ENCODE measurements at places on chromosomes 16 and 17.

GRCh38 chr17:11608396-11608795 is 10.1 kb downstream of the DNAH9 start:
- no peak for DNase-seq

DNA sequence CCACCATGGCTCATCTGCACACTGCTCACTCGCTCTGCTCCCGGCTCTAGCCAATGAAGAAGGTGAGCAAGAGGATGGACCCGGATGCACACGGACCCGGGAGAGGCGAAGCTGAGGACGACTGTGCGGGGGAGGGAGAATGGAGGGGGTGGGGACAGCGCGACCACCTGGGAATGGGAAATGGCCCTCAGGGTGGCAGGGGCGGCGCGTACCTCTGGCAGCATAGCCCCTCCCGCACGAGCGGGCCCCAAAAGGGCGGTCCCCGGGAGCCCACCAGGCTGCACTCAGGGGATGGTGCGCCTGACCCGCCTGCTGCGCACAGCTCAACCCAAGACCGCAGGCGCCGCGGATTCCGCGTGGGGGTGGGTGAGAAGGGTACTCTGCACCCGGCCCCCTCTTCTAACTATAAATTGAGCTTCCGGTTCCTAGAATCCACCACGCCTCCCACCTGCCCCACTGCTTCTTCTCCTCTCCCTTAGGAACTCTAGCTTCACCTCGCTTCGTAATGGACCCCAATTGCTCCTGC is 6.1 kb downstream of the MT1H start:
- no peak for DNase-seq

DNA sequence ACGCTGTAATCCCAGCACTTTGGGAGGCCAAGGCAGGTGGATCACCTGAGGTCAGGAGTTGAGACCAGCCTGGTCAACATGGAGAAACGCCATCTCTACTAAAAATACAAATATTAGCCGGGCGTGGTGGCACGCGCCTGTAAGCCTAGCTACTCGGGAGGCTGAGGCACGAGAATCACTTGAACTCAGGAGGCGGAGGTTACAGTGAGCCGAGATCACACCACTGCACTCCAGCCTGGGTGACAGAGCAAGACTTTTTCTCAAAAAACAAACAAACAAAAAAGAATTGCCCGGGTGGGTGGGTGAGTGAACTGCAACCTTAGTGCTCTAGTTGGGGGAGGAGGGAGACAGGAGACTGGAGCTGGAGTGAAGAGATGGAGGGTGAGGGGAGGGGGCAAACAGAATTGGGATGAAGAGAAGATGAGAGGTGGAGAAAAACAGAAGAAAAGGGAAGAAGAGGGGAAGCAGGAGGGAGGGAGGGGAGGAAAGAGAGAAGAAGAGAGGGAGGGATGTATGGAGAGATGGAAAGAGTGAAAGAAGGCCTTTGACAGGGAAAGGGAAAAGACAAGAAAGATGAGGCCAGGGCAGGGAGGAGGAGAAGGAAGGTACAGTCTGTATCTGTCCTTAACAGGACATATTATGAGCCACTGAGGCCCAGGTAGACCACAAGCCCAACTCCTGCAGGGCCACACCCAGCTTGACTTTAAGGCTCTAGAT is 5.5 kb upstream of the SRCIN1 start:
- DNase-seq = no peak

DNA sequence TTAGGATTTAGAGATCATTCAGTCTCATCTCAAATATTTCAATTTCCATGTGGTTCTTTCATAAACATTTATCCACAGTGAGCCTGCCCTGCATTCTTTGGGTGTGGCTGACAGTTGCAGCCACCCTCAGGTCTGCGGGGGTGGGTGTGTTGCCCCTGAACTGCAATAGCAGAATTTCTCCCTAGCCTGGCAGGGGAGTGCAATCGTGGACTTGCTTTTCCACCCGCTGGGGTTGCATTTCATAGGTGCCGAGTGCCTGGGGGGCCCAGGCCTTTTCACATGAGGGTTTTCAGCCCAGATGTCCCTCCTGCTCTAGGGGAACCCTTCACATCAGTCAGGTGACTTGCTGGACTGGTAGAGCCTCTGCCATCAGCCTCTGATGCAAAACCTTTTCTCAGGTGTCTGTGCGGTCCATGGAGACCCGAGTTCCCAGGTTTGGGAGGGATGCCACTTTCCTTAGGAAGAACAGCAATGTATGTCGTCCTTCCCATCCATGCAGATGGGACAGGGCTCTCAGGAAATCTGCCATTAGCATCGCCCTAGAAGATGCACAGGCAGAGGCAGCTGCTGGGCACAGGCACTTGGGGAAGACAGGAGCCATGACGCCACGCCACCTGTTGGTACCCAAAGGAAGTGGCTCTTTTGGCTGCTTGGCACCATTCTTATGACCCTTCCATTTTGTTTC is 2.4 kb upstream of the USP36 start:
- DNase-seq = peak; percentile 31

DNA sequence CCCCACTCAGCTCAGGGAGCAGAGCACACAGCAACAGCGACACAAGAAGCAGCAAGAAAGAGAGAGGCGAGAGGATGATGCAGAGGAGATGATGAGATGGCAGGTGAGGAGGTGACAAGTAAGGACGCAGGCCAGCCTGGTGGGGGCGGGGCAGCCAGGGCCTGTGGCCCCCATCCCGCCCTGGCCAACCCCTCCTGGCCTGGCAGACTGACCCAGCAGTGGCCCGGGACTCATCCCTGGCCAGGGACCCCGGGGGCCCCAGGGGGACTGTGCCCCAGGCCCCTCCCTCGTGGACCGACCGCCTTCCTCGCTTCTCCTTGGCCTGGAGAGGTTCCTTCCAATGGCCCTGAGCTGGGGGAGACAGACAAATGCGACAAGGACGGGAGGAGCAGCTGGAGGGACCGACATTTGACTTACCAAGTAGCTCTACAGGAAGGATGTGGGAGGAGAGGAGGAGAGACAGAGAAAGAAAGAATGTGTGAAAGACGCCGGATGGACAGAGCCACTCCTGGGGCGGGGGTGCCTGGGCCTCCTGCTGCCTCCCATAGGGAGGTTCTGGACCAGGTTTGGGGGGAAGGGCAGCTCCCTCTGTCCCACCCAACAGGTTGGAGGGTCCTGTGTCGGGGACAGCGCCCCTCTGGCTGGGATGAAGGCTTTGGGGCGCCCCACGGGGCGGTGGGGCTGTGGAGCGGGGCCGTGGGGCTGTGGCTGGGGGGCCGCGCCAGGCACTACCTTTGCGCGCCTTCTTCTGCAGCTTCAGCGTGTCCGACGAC is 6.8 kb downstream of the MTSS2 start:
- no peak for DNase-seq

DNA sequence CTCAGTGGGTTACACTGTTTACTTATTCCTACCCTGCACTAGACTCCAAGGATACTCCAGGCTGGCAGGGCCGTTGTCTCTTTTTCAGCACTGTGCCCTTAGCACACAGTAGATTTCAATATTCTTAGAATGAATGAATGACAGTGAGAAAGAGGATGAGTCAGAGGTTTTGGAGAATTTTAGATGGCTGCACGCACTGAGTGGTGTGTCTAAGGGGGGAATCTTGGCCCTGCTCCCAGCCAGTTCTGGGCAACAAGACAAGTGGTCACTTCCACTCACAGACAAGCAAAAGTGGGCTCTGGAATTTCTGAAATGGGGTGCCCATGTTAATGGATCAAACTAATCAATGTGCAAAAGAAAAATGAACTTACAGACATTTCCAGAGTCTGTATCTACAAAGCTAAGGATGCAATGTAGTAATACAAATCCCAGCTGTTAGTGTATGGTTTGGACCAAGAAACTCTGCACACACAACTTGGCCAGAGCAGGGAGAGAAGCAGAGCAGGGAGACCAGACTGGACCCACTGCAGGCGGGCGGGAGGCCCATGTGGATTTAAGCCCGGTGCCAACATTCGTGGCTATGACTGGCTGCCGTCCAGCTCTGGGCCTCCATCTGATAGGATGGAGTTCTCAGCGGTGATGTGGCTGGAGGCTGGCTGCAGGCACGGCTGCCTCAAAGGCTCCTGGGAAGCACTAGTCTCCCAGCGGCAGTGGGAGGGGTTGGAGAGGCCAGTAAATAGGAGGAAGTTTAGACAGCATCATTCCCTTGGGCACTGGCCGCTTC is 95.6 kb upstream of the CDYL2 start:
- DNase-seq = no peak

DNA sequence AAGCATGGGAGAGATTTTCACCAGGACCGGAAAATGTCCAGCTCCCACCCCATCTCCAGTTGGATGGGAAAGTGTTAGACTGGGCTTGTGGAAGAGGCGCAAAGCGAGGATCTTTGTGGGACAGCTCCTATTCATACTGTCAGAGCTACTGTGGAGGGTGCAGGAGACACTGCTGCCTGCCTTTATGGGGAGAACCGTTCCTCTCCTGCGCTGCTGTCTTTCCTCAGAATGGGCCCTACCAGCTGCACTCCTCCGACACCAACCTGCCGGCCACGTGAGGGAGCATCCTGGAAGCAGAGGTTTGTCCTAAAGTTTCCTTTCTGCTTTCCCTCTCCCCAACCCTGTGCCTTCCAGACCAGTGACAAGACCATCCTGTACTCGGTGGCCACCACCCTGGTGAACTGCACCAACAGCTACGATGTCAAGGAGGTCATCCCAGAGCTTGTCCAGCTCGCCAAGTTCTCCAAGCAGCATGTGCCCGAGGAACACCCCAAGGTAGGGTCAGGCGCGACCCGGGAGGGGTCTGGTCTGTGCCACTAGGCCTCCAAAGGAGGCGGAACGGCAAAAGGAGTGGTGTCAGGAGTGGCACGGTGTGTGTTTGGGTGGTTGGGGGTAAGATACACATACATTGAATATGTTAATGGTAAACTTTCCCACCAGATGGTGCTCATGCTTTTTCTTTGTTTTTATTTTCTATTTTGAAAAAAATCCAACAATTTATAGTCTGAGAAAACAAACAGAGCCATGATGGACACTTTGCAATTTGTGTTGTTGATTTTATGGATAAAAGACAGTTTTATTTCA is 23.0 kb downstream of the SLC35G3 start:
- DNase-seq = no peak

DNA sequence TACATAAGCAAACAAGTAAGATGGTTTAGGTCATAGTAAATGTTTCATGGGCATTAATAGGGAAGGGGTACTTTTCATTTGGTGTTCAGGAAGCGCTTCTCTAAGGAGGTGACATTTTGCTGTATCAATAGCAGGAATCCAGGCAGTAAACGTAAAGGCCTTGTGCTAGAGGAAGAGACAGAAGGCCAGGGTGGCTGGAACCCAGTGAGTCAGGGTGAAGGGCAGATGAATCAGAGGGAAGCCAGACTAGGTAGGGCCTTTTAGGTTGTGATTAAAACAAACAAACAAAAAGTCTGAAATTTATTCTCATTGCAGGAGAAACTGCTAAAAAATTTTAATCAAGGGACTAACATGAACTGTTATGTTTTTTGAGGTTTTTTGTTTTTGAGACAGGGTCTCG is 6.5 kb downstream of the BMERB1 start:
- DNase-seq = no peak

- DNase-seq = no peak
These were observed 4.5 kb upstream of the NAT9 start for GRCh38 chr17:74780443-74781238.

- no peak for DNase-seq
These were observed 47.9 kb downstream of the WDR59 start for GRCh38 chr16:74936902-74937560.

DNA sequence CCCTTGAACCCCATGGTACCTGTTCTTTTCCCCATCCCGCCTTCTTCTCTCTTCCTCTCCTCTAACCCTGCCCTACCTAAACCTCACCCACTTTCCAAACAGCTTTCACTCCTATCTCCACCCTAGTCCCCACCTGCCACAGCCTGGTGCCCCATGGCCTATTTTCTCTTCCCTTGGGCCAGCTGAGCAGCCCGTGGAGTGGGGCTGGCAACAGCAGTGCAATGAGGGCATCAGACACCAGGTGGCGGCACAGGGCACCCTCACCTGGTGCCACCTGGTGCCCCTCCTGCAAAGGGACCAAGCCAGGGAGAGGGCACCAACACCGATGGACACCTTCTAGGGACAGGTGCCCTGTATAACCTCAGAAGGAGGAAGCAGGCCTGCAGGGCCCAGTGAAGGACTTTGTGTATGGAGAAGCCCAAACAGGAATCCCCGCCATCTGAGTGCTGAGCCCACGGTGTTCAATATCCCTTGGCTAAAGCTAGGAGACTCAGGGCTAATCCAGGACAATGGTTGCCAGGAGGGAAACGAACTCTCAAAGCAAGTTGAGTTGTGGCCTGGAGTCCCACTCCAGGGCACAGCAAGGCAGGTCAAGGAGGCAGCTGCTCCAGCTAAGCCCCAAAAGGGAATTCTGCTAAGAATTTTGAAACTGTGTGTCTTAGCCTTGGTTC is 4.0 kb upstream of the ABCC3 start:
- DNase-seq = peak; percentile 53

DNA sequence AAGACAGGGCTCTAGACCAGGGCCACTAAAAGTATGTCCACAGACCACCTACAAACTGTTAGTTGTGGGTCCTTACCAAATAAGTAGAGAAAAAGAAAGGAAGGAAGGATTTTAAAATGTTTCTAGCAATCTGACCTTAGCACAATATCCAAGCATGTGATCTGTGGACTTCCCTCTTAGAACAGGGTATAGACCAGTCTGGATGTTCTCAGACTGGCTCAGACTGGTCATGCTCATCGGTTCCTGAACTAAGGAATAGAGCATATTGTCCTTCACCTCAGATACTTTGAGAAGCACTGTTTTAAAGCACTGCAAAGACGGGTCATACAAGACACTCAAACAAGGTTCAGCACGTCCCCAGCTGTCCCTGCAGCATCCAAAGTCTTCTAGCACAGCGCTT is 25.8 kb downstream of the CUEDC1 start:
- DNase-seq = no peak

- no peak for DNase-seq
These were observed 5.4 kb upstream of the MMD start for GRCh38 chr17:55426851-55427586.

DNA sequence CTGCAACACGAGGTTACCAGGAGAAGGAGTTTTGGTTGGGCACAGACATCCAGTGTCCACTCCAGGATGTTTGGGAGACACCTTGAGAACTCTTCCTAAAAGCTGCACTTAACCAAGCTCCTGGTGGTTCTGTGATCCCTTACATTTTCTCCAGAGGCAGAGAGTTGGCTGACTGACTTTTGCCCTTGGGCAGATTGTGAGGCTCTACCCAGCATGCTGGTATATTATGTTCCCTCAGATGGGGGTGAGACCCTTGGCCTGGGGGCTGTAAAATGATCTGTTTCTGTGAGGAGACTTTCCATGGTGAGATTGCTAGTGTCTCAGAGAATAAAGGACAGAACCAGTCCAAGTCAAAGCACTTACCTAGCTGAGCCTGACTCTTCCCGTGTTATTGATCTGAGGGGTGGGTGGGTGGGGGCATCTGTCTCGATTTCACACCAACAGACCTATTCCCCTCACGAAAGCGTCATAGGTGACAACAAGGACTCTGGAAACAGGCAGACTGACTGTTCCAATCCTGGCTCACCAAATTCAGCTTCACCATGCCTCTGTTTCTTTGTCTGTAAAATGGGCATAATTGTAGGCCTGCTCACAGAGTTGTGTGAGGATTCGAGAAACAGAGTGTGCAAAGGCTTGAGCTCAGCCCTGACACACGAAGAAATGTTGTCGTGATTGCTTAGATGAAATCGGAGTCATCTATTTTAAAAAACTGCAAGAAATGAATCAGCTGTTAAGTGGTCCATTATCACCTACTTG is 12.2 kb downstream of the USB1 start:
- DNase-seq = no peak

Measured in NCI-H1105 (cell line).